ENCODE measurements at places on chromosomes 3 and 15.
A peak's percentile ranks its signal among the peaks of the same experiment; 100 is the strongest.

DNA sequence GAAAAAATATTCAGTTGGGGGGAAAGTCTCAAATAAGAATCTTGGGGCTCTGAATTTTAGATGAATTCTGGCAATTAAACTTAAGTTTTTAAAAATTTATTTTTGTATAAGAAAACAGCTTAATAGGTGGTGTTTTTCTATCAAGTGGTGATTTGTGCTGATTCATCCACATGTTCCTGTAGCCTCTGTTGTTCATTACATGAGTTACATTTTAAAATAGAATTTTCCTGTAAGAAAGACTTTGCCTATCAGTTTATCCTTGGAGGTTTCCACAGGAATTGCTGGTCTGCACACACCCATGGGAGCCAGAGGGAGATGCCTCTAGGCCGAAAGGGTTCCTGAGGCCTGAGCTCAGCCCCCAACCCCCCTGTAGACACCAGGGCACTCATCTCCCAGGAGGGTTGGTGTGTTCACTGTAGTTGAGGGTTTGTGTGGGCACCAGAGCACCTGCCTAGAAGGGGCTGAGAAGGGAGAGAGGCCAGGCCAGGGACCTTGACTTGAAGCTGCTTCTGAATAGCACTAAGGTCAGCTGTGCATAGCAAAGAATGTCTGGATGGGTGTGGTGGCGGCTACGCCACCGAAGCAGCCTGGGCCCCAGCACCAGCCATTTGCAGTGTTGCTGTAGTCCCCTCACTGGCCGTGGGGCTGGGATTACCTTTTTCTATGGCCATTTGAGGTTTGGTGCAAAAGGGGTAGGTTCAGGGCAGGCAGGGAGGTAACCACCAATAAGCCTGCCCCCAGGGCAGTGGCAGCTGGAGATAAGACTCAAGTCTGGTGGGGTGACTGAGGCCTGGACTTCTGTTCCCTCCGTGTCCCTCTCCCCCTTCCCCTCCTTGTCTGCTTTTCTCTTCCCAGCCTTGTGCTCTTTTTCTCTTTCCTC lies 11.9 kb downstream of the DNAJA4 start:
- DNase-seq: no peak

GRCh38 chr3:71262364-71263265 lies 320.9 kb downstream of the FOXP1 start:
- no peak for DNase-seq

DNA sequence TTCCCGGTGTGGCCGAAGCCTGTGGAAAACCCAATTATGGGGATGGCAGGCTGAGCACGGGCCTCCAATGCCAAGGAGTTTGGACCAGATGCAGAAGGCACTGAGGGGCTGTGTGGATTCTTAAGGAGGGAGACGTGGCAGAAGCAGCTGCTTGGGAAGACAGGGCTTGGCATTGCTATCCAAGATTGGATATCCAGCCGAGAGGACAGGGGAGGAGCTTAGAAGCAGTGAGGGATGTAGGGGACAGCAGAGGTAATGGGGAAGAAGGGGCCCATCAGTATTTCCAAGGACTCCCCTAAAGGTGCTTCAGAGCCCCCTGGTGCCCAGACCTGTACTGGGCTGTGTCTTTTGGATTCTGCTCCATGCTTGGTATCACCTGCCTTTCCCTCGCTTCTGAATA lies 112.8 kb upstream of the TLE3 start:
- no peak for DNase-seq

DNA sequence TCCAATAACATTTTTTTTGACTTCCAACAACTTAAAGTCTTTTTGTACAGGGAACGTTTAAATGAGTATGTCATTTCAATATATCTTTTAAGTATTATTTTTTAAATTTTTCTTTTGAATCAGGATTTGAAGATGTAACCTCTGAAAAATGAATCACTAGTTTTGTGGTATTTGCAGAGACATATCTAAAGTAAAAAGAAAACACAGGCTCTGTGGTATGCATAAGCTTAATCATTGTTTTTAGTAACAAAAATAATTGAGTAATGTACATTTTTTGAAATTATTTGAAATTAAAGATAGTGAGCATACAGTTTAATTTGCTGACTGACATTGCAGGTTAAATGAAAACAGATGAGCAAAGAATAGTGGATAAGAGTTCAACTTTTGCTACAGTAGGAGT lies 531.3 kb downstream of the ROBO1 start:
- DNase-seq: no peak

- DNase-seq: no peak
These were observed 36.5 kb upstream of the HACD2 start for GRCh38 chr3:123621186-123621849.

- DNase-seq: no peak
These were observed 121.5 kb upstream of the COL8A1 start for GRCh38 chr3:99516936-99517335.

GRCh38 chr3:114093016-114093380 lies 36.5 kb downstream of the QTRT2 start:
- no peak for DNase-seq

- no peak for DNase-seq
These were observed 114.3 kb downstream of the CORO2B start for GRCh38 chr15:68693071-68693470.

- DNase-seq: no peak
These were observed 86.1 kb upstream of the POMGNT2 start for GRCh38 chr3:43192028-43192427.

GRCh38 chr3:68088216-68088615 lies 433.8 kb upstream of the SUCLG2 start:
- DNase-seq: peak; percentile 17

GRCh38 chr3:141940194-141940776 lies 63.8 kb downstream of the ATP1B3 start:
- no peak for DNase-seq

- no peak for DNase-seq
These were observed 544.6 kb upstream of the NECTIN3 start for GRCh38 chr3:110526777-110527727.

DNA sequence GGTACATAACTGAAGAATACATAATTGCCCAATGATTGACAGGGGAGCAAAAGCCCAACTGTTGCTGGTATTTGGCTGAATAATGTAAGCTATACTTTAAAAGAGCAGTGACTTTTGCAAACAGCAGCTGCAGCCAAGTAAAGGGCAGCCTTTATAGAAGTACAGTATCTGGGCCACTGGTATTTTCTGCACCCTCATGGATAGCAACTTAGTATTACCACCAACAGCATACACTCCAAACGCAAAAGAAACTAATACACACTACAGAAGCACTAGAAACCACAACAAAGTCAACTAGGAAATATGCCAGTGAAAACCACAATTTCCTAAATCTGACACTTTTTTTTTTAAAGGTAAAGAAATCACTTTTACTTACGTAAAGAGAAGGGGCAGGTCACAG lies 206.1 kb downstream of the TIGIT start:
- no peak for DNase-seq

DNA sequence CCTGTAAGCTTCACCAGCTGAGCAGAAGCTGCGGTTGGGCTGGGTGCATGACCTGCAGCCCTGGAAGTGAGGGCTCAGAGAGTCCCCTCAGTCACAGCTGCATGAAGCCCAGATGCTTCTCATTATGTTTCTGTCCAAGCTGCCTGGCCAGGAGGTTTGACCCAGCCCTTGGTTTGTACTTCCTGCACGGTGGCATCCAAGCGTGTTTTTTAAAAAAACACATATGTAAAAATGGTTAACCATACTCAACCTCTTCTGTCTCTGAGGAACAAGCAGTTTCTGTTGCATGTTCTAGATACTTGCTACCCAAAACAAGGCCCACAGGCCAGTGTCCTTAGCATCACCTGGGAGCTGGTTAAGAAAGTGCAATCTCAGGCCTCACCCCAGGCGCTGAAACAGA lies 76.0 kb upstream of the ATP10A start:
- no peak for DNase-seq

- no peak for DNase-seq
These were observed 111.2 kb upstream of the STT3B start for GRCh38 chr3:31421314-31422048.

DNA sequence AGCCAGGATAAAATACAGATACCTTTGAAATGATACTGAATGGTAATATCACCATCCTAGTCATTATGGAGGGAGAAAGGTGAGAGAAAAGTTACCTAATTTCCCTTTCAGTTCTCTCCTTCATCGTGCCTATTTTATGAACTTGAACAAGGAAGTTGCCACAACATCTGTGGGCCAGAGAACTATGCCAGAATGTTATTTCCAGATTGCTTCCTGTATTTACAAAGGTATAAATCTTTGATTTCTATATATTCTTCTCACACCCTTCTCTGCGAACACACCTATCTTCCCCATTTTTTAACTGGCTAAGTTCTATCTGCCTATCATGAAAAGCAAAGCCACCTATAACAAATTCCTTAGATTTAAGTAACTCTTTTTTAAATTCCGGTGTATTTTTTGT lies 163.6 kb upstream of the GRM7 start:
- no peak for DNase-seq

DNA sequence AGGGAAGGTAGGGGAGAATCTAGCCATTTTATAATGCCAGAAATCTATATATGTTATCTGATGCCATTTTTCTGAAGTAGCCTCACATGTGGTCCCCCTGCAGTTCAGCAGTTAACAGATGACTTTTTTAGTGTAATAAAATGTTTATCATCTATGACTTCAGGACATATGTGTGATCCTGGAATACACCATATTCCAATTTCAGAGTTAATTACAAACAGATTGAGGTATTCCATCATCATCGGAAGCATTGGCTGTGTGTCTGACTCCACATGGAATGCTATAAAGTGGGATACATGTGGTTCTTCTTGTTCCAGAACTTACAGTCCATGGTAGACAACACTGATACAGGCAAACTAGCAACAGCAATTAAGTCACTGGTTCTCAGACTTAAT lies 45.9 kb upstream of the LIMD1 start:
- no peak for DNase-seq

DNA sequence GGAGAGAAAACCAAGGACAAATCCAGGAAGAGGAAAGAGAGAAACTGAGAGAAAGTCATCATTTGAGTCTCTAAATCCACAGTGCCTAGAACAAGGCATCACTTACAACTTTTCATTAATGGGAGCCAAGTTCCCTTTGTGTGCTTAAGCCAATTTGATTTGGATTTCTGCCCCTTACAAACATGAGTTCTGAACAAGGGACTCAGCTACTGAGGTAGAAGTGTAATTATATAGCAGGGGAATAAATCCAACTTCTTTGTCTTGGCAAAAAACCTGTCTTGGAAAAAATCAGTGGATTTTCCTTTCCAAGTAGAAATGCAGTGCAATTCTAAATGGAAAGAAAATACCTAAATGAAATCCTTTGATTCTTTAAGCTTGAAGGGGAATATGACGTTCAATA lies 307.2 kb upstream of the CNTN3 start:
- DNase-seq: no peak

DNA sequence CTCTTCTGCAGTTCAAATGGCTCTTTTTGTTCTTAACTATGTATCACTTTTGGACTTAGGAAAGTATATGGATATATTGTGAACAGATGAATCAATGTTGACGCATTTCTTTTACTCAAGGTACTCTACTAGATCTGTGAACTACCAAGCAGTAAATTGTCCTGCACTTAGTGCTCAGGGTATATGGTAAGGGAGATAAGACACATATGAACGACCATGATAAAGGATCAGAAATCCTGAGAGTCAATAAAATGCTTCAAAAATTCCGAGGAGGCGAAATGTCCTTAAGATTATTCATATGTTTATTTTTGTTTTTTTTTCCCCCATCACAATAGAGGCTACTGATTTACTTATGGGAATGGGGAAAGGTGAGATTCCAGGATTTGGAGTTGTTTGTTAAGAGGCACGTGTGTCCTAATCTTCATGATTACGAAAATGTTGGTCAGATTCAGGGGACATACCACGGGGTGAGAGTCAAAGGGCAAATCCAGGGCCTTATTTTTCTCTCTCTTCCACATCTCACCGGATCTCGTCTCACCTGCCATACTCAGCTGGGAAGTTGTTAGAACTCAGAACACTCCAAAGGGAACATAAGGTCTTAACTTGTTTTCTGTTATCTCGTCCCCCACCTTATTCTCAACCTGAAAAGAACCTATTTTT lies 475.1 kb upstream of the TBL1XR1 start:
- no peak for DNase-seq

GRCh38 chr3:150594150-150594549 lies 9.0 kb upstream of the SELENOT start:
- DNase-seq: no peak

- no peak for DNase-seq
These were observed 95.4 kb downstream of the FRMD5 start for GRCh38 chr15:44099671-44100070.

- DNase-seq: no peak
These were observed 433.2 kb upstream of the BCHE start for GRCh38 chr3:166270429-166270828.

- DNase-seq: no peak
These were observed 140.7 kb downstream of the IGF1R start for GRCh38 chr15:98789020-98789419.

DNA sequence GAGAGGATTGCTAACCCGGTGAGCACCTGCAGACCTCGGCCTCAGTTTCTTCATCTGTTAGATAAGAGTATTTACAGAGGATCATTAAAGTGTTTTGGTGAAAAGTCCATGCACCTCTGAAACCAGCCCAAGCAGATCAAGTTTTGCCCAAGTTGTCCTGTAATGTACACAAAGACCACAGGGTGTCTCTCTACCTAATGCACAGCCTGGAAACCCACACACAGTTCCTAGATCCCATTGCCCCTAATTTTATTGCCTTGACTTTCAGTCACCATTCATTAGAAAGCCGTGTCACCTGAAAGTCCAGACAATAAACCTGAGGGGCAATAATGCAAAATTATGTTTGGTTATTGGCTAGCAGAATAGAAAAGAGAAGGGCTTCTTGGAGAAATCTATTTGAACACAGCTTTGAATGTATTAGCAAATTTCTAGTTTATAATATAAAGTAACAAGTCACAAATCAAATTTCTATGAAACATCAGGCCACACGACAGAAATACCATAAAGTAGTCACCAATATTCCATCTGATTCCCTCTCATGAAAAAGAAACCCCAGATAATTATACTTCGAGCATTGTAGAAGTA lies 161.3 kb upstream of the SLC2A2 start:
- DNase-seq: no peak

DNA sequence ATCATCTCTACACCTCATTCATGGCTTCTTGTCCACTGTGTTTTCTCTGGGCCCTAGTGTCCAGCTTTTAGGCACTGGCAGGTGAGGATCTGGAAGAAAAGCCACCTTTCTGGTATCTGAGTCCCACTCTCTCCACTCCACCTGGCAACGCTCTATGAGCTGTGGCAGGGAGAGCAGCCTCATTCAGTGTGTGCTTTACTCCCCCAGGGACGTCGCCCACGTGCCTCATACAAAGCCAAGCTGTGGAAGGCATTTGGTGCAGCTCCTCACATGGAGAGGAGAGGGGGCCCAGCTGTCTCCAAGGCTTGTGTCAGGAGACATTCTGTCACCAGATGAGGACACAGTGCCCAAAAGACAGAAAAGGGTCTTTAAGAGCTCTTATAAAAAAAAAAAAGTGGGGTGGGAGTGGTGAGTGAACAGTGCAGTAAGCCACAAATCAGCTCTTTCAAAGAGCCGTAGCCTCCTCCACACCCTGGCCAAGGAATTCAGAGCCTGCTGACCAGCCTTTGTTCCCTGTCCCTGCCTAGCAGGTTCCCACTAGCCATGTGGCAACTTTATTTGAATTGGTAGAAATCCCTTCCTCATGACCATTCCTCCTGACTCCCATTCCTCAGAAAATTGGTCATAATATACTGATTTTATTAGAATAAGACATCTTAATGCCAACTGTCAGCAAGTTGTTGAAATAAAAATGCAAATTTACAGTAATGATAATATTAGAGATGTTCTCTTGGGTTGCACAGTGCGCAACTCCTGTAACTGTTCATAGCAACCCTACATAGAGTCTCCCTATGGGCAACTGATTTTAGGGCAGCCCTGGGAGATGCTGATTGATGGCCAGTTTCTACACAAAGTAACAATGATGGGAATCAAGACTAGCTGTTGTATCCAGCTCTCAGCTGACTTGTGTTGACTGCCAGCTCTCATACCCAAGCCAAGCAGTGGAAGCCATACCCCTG lies 29.5 kb downstream of the GALNT15 start:
- DNase-seq: no peak
